ENCODE measurements at places on chromosomes 1 and 21. TPM values are rescaled to one million over a fixed set of nuclear protein-coding genes. Genes with fewer than 3 reads are reported as not detected.

DNA sequence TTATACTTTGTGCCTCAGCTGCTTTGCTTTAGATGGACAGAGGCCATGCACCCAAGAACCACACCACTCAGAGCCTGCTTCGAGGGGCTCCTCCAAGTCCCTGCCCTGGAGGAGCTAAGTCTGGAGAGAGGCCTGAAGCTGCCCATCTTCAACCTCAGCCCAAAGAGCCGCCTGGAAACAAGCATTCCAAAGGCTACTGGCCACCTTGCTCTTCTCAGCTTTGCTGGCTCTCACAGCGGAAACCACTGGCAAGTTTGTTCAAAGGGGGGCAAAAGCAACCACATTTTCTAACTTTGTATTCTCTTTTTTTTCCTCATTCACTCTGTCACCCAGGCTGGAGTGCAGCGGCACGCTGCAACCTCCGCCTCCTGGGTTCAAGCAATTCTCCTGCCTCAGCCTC, 23.2 kb downstream of the VPS26C start:
- H3K27ac ChIP-seq, result no peak overlapping the region
- H3K4me1 ChIP-seq, result no peaks in the 10 kb centered on the region
- no peaks in the 10 kb centered on the region for H3K27me3 ChIP-seq
- DNase-seq, result no peak
- no peak overlapping the region for H3K4me3 ChIP-seq
- no peaks in the 10 kb centered on the region for H3K36me3 ChIP-seq

- H3K36me3 ChIP-seq, result peaks cover 75% of the 10 kb centered on the region
- no peak overlapping the region for H3K4me3 ChIP-seq
- no peaks in the 10 kb centered on the region for H3K4me1 ChIP-seq
- no peak for DNase-seq
- H3K27ac ChIP-seq, result no peak overlapping the region
These were observed 71.5 kb downstream of the USP24 start for GRCh38 chr1:55143684-55144083.

DNA sequence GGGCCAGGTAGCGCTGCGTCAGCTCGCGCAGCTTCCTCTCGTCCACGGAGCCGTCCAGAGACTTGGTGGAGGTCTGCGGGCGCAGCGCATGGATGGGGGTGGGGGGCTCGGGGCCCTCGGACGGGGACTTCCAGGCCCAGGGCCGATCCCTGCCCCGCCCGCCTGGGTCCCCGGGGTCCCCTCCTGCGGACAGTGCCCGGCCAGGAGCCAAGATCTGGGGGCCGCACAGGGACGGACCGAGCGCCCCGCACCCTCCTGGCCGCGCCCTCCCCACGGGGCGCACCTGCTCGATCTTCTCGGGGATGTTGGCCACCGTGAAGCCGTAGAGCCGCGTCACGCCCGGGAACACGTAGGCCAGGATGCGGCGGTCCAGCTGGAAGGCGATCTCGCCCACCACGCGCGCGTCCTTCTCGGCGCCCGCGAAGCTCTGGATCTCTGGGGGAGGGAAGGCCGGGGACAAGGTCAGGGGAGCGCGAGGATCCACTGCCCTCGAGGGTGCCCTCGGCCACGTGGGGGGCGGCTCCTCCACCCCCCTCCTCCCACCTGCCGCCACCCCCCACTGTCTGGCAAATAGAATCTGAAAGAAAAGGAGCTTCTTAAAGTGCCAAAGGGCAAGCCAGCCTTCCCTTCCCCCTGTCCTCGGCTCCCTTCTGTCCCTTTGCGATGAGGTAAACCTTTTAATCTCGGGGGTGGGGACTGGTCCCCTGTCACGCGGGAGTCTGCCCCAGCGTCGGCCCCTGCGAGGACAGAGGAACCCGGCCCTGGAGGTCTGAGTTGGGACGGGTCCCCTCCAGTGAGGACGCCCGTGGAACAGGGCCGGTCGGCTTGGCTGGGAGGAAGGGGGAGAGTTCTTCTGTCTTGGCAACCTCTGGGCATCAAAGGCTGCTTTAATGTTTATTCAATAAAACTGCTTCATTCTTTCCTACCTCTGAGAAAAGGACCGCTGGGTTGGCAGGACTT, 6.5 kb upstream of the FTCD start:
- H3K4me1 ChIP-seq, result no peaks in the 10 kb centered on the region
- peaks cover 4% of the 10 kb centered on the region for H3K36me3 ChIP-seq
- H3K27ac ChIP-seq, result no peak overlapping the region

ACTA1 gene
- total RNA-seq, result not detected

DNA sequence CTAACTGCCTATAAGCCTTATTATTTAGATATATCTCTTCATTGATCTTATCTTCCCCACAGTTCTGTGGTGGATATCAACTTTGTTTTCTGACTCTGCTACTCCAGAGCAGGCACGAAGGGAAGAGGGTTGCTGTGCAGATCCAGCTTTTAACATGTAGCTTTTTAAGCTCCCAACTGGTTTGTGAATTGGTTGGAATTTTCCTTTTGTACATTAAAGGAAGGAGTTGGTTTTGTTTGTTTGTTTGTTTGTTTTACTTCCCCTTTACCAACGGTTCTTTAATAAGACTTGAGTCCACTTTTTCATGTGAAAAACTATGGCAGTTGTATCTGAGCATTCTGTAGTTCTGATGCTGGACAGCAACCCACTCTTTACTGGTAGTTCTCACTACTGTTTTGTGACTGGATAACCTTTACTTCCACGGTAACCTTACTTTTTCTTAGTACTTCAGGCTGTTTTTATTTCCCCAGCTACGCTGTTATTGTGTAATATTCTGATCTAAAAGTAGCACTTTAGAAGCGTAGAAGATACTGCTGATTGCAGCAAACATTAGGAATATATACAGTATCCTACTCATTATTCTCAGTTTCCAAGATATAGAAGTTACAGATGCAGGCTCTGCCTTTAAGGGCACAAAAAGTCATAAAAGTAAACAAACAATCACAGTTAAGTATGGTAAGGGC, 1.6 kb downstream of the GNPAT start:
- H3K27ac ChIP-seq, result no peak overlapping the region
- peak overlapping the region; percentile 62 for H3K4me3 ChIP-seq
- no peaks in the 10 kb centered on the region for H3K27me3 ChIP-seq
- DNase-seq, result no peak

DNA sequence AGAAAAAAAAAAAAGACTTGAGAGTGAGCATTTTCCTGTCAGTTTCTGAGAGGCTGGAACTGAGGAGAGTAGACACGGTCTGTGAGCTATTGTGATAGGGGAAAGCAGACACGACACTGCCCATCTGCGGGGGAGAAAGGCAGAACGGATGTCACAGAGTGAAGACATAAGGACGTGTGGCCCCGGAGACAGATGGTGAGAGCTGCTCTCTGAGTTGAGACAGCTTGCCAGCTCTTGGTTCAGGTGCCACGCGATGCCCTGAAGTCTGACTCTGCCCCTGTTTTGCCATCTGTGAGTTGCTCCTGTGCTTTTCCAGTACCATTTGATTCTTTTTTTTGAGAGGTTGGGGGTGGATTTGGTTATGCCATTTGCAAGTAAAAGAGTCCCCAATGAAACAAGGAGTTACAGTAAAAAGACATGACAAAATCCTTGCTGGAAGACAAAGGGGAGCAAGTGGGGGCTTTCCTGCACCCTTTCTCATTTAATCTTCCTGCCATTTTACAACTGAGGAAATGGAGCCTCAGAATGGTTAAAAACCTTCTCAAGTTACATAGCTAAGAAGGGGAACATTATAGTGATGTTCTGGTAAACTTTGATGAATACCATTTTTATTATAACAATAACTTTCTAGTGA, 128.9 kb upstream of the DNAH14 start:
- no peaks in the 10 kb centered on the region for H3K27me3 ChIP-seq
- no peaks in the 10 kb centered on the region for H3K4me1 ChIP-seq
- no peak for DNase-seq
- H3K27ac ChIP-seq, result no peak overlapping the region

GRCh38 chr1:15826810-15827507, 19.5 kb upstream of the UQCRHL start:
- DNase-seq, result no peak
- no peak overlapping the region for H3K27ac ChIP-seq
- no peaks in the 10 kb centered on the region for H3K4me1 ChIP-seq
- H3K36me3 ChIP-seq, result no peaks in the 10 kb centered on the region

DNA sequence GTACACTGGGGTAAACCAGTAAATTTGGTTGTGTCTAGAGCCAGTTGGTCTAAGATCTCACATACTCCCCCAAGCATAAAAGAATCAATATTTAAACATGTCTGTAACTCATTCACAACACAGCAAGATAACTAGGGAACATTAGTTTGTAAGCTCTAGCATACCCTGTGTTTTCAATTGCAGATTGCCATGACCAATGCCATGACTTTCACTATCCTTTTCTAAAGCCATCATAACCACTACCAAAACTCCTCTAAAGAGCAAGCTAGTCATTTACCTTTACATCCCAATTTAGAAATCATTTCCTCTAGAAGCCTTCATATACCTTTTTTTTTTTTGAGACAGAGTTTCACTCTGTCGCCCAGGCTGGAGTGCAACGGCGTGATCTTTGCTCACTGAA, 56.5 kb upstream of the PLA2G4A start:
- H3K36me3 ChIP-seq, result no peaks in the 10 kb centered on the region
- no peak overlapping the region for H3K27ac ChIP-seq
- H3K4me3 ChIP-seq, result no peak overlapping the region

NR1I3 gene
- not detected for total RNA-seq

DNA sequence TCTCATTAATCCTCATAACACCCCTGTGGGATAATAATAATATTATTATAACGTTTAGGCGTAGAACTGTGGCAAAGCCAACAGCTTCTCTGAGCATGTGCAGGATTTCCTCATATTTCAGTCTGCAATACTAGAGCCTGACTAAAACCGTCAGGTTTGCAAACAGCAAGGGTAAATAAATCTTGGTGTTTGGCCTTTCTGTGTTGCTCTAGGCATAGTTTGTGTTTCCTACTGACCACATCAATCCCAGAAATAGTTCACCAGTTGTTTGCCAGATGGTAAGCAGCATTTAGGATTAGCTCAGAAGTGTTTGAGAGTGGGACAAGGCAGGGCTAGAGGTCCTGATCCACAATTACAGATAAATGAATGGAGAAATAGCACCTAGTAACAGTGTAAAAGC, 2.8 kb upstream of the KCNA3 start:
- peaks cover 68% of the 10 kb centered on the region for H3K27me3 ChIP-seq
- no peak for DNase-seq
- no peak overlapping the region for H3K27ac ChIP-seq
- H3K4me3 ChIP-seq, result no peak overlapping the region

DNA sequence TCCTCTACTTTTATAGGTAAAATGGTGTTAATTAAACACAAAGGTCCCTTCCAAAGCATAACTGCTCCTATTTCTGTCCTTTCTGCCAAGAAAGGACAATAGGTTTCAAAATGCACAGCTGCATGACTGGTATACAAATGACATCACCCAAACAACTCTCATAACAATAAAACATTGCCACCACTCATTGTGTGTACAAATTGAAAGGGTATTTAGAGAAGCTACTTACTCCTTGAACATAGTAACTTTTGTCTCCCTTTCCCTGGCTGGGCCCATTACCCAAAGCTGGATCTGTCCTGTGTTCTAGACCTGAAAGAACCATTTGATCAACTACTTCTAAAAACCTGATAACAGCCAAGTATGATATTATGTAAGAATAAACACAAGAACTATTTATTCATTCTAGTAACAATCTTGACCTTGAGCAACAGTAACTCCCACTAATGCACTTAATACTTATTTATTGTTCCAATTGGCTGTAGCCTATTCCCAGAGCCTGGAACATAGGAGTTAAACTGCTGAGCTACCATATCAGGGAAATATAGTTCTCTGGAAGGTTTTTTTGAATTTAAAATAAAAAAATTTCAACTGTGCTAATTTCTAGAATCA, 38.2 kb downstream of the TTLL7 start:
- DNase-seq, result no peak
- H3K4me1 ChIP-seq, result no peaks in the 10 kb centered on the region
- no peaks in the 10 kb centered on the region for H3K27me3 ChIP-seq

GRCh38 chr1:32701421-32701911, 1.1 kb downstream of the SYNC start:
- no peaks in the 10 kb centered on the region for H3K4me1 ChIP-seq
- no peak overlapping the region for H3K27ac ChIP-seq
- H3K27me3 ChIP-seq, result no peaks in the 10 kb centered on the region
- no peak for DNase-seq

- no peak overlapping the region for H3K27ac ChIP-seq
- H3K27me3 ChIP-seq, result no peaks in the 10 kb centered on the region
- no peaks in the 10 kb centered on the region for H3K36me3 ChIP-seq
- peaks cover 19% of the 10 kb centered on the region for H3K4me1 ChIP-seq
- DNase-seq, result no peak
- no peak overlapping the region for H3K4me3 ChIP-seq
These were observed 5.9 kb upstream of the DHX9 start for GRCh38 chr1:182833271-182833670.

- peaks cover 5% of the 10 kb centered on the region for H3K36me3 ChIP-seq
- no peaks in the 10 kb centered on the region for H3K27me3 ChIP-seq
- H3K27ac ChIP-seq, result no peak overlapping the region
- peak; percentile 35 for DNase-seq
- peaks cover 13% of the 10 kb centered on the region for H3K4me1 ChIP-seq
These were observed 1.1 kb upstream of the ADIPOR1 start for GRCh38 chr1:202959276-202959620.

GRCh38 chr1:31482482-31483011, 69.5 kb downstream of the SERINC2 start:
- DNase-seq, result no peak
- no peak overlapping the region for H3K4me3 ChIP-seq
- no peaks in the 10 kb centered on the region for H3K36me3 ChIP-seq
- peaks cover 6% of the 10 kb centered on the region for H3K4me1 ChIP-seq

CFAP141 gene
- total RNA-seq, result not detected

CFAP298 gene
- 54.8 TPM for total RNA-seq

LCE6A gene
- total RNA-seq, result not detected

OR2T2 gene
- not detected for total RNA-seq

PHLDA3 gene
- total RNA-seq, result 23.9 TPM

SLFNL1 gene
- 0.39 TPM for total RNA-seq

ZSWIM5 gene
- total RNA-seq, result 0.46 TPM

- no peaks in the 10 kb centered on the region for H3K36me3 ChIP-seq
- peaks cover 13% of the 10 kb centered on the region for H3K4me1 ChIP-seq
- H3K27me3 ChIP-seq, result no peaks in the 10 kb centered on the region
- no peak overlapping the region for H3K27ac ChIP-seq
- DNase-seq, result no peak
- H3K4me3 ChIP-seq, result no peak overlapping the region
These were observed 3.6 kb upstream of the SCAF4 start for GRCh38 chr21:31735511-31735992.

PLPPR4 gene
- not detected for total RNA-seq

- H3K27ac ChIP-seq, result no peak overlapping the region
- no peaks in the 10 kb centered on the region for H3K36me3 ChIP-seq
- DNase-seq, result peak; percentile 36
These were observed 120.9 kb downstream of the ATG4C start for GRCh38 chr1:62904856-62905225.

IGSF9 gene
- total RNA-seq, result 7.1 TPM

- H3K36me3 ChIP-seq, result no peaks in the 10 kb centered on the region
- no peaks in the 10 kb centered on the region for H3K4me1 ChIP-seq
- no peak overlapping the region for H3K4me3 ChIP-seq
- no peaks in the 10 kb centered on the region for H3K27me3 ChIP-seq
These were observed 62.3 kb downstream of the NID1 start for GRCh38 chr1:236002572-236002971.

All from A673 (cell line).